Effector CD4-positive, alpha-beta T cell (primary cell): ENCODE measurements at places on chromosomes 13 and 19.

GRCh38 chr13:102293723-102294122 is 108.1 kb downstream of the FGF14 start:
- DNase-seq: no peak

DNA sequence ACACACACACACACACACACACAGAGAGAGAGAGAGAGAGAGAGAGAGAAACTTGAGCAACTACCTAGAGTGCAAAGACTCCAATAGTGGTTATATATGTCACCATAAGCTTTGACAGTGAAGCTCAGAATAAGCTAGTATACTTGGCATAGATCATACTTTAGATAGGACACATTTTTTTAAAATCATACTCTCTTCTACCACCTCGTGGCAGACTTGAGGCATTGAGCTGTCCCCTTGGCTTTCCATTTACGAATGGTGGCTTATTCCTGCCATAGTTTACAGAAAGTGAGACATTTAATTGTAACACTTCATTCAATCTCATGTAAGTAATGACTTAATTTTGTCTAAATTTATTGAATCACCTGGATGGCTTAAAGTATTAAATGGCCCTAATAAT is 108.2 kb downstream of the EDNRB start:
- DNase-seq: no peak

GRCh38 chr13:112999414-113000177 is 30.6 kb downstream of the MCF2L start:
- DNase-seq: no peak

- DNase-seq: no peak
Observed at GRCh38 chr13:84038001-84038400, 155.7 kb upstream of the SLITRK1 start.

- DNase-seq: no peak
Observed at GRCh38 chr13:93007928-93008327, 218.7 kb upstream of the GPC6 start.

DNA sequence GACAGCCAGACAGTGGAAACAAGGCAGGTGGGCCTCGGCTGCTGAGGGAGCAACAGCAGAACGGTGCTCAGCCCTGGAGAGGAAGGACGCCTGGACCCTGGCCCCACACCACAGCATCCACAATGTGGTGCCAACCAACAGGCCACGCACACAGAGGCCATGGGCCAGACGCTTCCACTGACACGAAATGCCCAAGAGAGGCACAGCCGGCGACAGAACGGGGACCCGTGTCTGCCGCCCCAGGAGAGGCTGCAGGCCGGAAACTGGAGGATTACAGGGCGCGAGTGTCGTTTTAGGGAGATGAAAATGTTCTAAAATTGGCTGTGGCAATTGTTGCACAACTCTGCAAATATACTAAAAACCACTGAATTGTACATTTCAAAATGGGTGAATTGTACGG is 69.7 kb downstream of the RASA3 start:
- DNase-seq: no peak
